ENCODE measurements at places on chromosomes 12 and 14. TPM values are rescaled to one million over a fixed set of nuclear protein-coding genes. Genes with fewer than 3 reads are reported as not detected.
A peak's percentile ranks its signal among the peaks of the same experiment; 100 is the strongest.

CIROP gene
- total RNA-seq, result not detected

CLEC1A gene
- not detected for total RNA-seq

KLRD1 gene
- not detected for total RNA-seq

AKAP3 gene
- total RNA-seq, result 1.6 TPM

SCNN1A gene
- 36.5 TPM for total RNA-seq

SIX1 gene
- total RNA-seq, result 6.7 TPM

CACNA1C gene
- total RNA-seq, result not detected

ZC2HC1C gene
- total RNA-seq, result 5.3 TPM

GPR137C gene
- total RNA-seq, result 2.0 TPM

GRCh38 chr14:53358166-53358565, 205.0 kb upstream of the DDHD1 start:
- no peak for DNase-seq

DNA sequence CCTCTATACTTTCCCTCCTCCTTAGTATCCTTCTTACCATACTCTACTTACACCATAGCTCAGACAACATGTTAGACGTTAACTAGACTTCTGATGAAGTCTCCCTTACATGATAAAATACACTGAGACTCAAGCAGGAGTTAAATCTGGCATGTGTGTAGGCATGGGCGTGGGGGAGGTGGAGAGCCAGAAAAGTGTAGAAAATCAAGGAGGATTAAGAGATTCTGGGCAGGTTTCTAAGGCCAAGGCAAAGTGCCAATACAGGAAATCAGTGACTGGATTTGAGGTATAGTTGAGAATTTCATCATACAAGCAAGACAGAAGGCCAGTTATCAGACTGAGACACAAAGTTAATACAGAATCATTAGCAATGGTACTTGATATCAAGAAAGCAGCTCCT, 37.4 kb downstream of the EPS8 start:
- no peak for DNase-seq

DNA sequence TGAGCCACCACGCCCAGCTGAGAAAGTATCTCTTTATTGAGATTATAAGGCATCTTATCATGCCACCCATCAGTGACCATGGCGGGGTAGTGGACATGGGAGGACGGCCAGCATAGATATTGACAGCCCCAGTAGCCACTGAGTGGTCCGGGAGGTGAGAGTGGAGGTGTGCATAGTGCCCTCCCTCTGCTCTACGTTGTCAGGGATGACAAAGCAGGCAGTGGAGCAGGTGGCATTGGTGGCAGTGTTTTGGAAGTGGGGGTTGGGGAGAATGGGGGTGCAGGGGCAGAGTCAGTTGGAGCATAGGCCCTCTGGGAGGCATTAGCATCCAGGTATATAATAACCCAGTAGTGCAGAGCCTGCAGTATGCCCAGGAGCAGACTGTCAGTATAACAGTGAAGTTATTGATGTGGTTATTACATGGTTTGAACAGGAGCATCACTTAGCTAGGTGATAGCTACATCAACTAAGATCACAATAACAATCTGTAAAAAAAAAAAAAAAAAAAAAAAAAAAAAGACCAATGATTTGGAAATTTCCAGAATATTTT, 41.1 kb downstream of the GNG2 start:
- DNase-seq, result no peak

DNA sequence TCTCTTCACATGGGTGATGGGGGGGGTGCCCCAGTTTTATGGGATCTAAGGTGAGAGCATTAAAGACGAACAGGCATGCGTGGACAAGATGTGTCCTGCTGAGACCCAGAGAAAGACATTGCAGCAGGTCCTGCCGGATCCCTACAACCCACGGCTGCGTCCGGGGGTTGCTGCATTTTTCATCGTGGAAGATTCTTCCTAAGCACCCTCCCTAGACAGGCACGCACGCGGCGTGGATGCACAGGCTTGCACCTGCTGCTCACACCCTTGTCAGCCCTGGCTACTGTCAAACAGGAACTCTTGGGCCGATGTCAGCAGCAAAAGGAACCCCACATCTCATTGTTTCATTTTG, 280.6 kb upstream of the RTL1 start:
- DNase-seq, result no peak

DNA sequence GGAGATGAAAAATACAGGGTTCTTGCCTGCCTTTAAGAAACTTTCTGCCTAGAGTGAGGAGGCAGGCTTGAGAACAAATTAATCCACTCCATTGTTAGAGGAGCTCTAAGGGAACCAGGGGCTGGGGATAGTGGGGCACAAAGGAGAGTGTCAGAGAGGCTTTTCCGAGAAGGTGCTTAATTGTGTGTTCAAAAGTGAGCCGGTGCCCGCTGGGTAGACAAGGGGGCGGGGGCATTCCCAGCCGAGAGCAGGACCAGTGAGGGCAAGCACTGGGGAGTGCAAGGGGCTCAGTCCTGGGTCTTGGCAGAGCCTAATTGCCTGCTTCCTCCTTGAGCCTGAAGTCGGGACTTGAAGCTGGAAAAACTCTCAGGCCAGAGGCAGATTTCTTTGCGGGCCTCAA, 377.4 kb downstream of the ETNK1 start:
- no peak for DNase-seq

DNA sequence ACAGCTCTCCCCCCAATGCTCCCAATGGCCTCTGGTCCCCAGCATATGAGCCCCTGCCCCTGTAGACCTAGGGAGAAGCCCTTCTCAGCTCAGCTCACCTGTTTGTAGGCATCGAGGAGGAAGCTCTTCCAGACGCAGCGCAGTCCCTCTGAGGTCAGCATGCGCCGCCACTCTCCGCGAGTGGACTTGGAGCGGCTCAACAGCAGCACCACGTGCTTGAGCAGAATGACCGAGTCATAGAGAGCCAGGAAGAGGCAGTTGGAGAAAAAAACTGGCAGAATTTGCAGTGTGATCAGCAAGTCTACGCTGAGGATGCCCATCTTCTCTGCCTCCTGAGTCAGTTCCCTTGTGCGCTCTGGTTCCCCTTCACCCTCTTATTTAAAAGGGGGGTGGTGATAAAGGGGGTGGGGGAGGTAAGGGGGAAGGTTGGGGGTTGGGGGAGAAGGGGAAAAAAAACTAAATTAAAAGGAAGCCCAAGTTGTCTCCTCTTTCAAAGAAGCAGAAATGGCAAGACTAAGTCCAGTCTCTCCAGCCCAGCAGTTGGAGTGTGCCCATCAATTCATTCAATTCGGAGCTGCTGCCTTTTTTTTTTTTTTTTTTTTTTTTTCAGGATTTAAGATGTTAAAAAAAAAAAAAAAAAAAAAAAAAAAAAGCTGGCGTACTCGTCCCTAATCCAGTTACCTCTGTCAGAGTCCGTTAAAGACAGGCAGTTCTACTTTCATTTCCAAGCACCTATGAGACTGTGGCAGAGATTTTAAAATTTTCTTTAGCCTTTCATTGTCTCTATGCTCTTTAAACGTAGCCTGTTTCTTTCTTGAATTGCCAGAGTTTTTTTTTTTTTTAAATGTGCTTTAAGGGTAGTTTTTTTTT, at the start of gene DIO2:
Gene DIO2 (minus strand): TSS at position 352 of the 870 bp plus-strand sequence. CDS start 32 bp downstream, at position 320.
- DNase-seq, result no peak

DNA sequence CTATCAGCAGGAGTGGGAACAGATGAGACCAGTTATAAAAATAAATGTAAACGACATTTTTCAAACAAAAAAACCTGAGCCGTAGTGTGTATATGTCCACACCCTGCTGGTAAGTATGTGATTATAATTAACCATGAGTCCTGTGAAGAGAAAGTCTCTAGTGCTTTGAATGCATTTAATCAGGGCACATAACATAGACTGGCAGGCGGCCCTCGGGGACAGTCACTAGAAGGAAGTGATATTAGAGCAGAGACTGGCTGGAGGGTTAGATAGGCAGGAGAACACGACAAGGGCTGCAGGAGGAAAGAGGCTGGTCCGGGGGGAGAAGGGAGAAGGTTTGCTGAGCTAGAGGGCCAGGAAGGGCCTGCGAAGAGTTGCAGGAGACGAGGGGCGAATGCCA, 23.8 kb upstream of the ELK3 start:
- DNase-seq, result no peak

GRCh38 chr14:52356025-52356424, 41.9 kb downstream of the PTGER2 start:
- no peak for DNase-seq

DNA sequence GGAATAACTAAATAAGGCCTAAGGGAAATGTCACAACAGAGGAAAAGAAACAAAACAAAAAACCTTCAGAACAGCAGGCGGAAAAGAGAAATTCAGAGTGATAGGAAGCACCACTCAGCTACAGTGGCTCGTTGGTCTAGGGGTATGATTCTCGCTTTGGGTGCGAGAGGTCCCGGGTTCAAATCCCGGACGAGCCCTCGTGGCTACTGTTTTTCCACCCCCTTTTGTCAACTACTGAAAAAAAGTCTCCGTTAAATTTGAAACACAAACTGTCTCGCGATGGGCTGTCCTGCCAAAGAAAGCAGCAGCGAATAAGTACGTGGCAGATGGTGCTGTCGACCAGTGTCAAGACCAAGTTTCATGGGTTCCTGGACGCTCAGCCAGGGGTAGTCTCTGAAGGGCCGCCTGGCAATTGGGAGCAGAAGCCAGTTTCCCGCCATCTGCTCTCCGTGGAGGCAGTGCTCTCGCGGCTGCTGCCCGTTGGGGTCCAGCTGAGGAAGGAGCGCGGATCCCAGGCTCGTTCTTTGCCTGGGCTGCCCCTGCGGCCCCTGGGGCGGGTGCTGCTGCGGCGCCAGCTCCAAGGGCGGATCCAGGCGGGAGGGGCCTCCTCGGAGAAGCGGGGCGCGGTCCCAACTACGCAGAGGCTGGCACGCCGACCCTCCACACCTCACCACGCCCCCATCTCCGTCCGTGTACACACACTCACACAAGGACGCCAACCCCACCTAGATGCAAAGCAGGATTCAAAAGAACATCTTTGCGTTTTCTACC, at the start of gene RNASE4:
Gene RNASE4 (plus strand): TSS at position 670 of the 771 bp plus-strand sequence. CDS start 14,812 bp downstream, outside the sequence.
- DNase-seq, result peak; percentile 80

DNA sequence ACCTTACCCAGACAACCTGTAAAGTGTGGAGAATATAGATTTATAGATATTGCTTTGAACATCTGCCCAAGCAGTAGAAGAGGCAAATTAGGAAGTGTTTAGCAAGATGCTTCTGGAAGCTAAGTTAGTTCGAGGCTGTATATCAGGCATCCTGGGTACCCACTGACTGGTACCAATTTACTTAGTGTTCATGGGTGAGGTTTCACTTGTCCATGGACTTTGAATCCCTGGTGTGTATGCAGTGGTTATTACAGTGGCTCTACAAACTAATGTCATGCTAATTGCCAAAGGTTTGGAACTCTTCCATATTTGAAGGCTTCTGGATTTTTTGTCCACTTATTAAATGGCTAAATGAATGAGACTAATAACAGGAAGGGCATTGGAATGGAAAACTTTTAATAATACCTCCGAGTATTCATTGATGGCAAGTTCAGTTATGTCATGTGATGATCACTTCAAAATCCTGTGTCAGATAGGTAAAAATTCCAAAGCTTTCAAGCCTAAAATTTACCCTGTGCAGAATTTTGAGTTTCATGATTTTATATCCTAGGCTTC, at the start of gene OR4E2:
Gene OR4E2 (plus strand): TSS at position 505 of the 555 bp plus-strand sequence. CDS start 11,248 bp downstream, outside the sequence.
- no peak for DNase-seq

- DNase-seq, result no peak
These were observed 111.9 kb downstream of the PAX9 start for GRCh38 chr14:36773558-36773957.

DNA sequence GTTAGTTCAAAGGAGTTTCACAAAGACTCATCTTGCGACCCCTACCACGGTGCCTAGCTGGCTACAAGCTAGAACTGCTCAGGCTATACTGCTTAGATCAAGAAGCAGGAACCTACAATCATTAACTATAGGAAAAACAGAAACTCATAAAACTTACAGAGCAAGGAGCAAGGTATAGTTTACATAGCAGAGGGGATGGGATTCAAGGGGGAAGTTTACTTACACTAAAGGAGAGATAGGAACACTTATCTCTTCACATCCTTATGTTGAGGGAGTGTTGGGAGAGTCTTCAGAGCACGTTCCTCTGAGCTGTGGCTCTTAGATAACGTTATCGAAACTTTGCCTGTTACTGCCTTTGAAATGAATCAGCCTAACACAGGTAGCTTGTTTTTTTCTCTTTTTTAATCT, 58.1 kb downstream of the FSCB start:
- no peak for DNase-seq

DNA sequence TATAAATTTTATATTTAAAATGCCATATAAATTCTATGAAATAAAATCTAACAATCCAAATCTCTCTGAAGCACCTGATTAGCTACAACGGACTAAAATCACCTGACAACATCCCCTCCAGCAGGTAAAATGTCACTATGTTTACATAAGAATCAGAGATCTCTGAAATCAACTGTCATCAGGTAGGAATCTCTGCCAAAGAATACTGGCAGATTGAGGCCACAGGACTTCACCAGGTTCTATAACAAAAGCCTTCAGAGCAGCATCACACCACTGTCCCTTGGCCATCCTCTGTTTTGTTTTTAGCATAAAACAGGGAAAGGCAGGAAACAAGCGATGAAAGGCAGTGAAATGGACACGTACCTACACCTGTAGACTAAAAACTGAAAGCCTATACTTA, 22.1 kb downstream of the FGD6 start:
- DNase-seq, result no peak

GRCh38 chr14:66649498-66649897, 141.6 kb downstream of the GPHN start:
- DNase-seq, result no peak

- DNase-seq, result no peak
These were observed 1142.1 kb downstream of the FLRT2 start for GRCh38 chr14:86672080-86672479.

GRCh38 chr14:70052990-70053389, 135.8 kb downstream of the SLC8A3 start:
- peak; percentile 56 for DNase-seq

DNA sequence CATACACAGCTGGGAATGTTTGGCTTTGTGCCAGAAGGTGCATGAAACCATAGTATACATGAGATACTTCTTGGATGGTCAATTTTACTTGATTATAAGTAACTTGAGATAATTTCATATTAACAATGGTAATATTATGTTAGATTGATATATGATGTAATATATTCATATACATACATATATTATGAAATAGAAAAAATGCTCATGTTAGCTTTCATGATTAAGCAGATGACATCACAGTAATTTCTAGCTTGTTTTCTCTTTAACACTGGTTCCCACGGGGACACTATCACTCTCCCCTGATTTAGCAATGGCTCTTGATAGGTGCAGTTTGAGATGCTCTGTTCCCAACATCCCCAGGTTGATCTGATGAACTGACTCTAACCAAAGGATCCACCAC, 35.4 kb upstream of the NTF3 start:
- DNase-seq, result no peak
